ENCODE measurements at places on chromosomes 5 and 9.

DNA sequence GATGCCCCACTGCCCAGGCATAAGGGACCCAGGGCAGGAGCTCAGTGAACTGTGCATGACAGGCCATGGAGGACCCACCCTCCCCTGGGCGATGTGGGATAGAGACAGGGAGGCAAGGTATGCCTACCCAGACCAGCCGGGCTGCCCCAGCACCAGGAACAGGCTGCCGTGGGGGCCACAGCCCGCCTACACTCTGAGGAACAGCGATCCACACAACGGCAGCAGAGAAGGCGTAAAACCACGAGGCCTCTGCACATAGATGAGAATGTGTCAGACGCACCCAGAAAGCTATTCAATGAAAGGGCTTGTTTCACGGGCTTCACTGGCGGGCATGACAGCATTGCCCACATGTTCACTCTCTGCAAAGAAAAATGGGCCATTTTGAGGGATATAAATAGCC lies 49.5 kb downstream of the SEMA4D start:
- peak; percentile 77 for DNase-seq

GRCh38 chr9:111161015-111161415 lies 122.7 kb upstream of the LPAR1 start:
- no peak for DNase-seq

- no peak for DNase-seq
Measured at GRCh38 chr5:96729156-96729555, 67.0 kb downstream of the CAST start.

GRCh38 chr5:155258161-155258560 lies 244.6 kb downstream of the KIF4B start:
- no peak for DNase-seq

DNA sequence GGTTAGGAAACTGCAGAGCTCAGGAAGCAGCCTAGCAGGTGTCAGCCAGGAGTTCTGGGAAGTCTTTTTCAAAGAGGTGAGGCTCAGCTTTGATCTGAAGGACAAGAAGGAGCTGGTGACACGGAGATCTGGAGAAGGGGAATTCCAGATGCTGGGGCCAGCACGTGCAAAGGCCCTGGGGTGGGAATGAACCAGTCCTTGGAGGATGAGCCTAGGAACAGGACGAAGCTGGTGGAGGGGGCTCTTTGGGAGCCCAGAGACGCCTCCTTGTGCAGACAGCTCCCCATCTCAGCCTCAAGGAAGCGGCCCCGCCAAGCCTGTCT lies 15.2 kb upstream of the RNU6ATAC start:
- DNase-seq, result peak; percentile 56

DNA sequence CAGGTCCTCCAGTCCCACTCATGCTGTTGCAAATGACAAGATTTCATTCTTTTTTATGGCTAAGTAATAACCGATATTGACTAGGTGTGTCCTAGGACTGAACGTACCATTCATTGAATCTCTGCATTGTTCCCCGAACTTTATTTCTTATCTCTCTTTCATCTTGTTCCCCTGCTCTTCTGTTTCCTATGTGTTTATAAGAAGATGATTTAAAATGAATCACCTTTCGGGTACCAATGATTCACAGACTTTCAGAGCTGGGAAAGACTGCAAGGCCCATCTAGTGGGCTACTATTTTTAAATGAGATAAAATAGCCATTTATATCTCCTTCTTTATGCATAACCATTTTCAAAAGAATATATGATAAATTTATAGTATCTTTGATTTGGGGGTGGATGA lies 133.0 kb downstream of the CDH18 start:
- DNase-seq, result no peak

DNA sequence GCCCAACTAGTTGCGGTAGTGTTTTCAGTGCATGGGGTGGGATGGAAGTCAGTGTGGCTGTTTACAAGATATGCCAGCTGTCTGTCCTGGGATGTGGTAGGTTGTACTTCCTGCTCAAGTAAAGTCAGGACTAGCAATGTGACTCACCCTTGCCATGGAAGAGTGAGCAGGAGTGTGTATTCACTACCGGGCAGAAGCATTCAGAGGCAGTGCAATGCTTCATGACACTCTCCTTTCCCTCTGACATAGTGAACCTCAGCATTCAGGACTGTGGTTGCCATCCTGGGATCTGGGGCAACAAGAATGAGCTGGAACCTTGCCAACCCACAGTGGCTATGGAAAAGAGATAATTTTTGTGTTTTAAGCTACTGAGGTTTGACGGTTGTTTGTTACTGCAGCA lies 68.9 kb downstream of the BOD1 start:
- no peak for DNase-seq
